ENCODE measurements at places on chromosomes 7 and 10.

- no peak for DNase-seq
These were observed 255.7 kb upstream of the LRRN3 start for GRCh38 chr7:110835218-110835617.

- DNase-seq, result peak; percentile 70
These were observed 38.4 kb downstream of the RHOBTB1 start for GRCh38 chr10:60905580-60905979.

DNA sequence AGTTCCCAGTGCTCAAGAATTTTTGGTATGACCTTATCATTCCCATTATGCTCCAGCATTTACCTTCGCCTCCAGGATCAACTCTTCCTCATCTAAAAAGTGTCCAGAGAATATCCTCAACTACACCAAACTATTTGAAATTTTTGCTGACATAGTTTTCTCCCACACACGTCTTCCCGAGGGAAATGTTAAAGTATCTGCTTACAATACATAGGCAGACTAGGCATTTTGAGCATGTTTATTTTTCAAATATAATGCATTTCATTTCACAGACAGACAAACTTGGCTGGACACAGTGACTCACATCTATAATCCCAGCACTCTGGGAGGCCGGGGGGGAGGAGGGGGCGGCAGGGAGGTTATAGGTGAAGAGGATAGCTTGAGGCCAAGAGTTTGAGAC, 177.1 kb upstream of the TRIM24 start:
- no peak for DNase-seq

GRCh38 chr10:115963848-115964247, 309.2 kb downstream of the GFRA1 start:
- peak; percentile 29 for DNase-seq

DNA sequence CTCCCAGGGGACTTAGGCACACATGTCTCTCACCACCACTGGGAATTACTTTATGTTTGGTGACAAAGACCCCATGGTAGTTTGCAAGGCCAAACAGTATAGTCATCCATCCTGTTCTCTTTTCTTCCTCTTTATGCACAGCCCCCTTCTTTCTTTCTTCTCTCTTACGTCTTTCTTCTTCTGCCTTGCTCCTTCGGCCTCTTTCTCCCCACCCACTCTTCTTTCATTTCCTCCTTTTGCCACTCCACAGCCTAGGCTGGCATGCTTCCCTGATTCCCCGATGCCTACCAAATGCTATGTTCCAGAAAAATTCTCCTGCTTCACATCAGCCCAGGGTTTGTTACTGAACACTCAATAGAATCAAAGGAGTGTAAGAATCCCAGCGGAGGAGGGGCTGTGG, 62.4 kb upstream of the MKLN1 start:
- no peak for DNase-seq

DNA sequence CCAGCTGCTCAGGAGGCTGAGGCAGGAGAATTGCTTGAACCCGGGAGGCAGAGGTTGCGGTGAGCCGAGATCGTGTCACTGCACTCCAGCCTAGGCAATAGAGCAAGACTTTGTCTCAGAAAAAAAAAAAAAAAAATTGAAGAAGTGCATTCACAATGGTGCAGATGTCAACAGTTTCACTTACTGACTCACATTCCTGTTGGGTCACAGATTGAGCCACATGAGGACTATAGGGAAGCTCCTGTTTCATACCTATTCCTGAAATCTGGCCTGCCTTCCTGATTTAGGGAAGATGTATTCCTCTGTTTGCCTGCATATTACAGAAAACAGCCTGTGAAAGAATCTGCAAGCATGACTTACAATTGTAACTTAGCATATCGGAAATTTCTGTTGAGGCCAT, 78.2 kb downstream of the AKR1C4 start:
- DNase-seq, result no peak

GRCh38 chr7:2114052-2114451, 118.7 kb downstream of the MAD1L1 start:
- peak; percentile 78 for DNase-seq

DNA sequence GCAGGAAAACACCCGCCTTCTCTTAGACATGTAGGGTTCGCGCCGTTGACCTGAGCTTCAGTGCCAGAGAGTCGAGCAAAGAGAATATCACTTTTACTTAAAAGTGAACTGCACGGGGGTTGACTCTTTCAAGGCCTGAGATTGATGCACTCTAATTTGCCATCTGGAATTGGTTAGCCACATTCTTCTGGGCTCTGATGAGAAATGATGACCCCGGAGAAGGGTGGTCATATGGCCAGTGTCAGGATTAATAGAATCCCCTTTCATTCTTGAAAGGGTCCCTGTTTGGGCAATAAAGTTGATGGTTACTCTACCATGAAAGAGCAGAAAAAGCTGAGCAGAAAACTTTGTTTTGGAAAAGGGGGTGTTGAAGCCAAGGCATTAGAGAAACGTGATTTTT, 31.2 kb downstream of the GRK5 start:
- no peak for DNase-seq

- DNase-seq, result no peak
These were observed 675.4 kb upstream of the FOXK1 start for GRCh38 chr7:4006687-4007086.
